Activated naive CD4-positive, alpha-beta T cell treated with anti-CD3 and anti-CD28 coated beads, Interleukin-2, amount 50 U/mL, for 72 hours (primary cell): ENCODE measurements at places on chromosomes 5 and 9. TPM values are rescaled to one million over a fixed set of nuclear protein-coding genes. Genes with fewer than 3 reads are reported as not detected.

DNA sequence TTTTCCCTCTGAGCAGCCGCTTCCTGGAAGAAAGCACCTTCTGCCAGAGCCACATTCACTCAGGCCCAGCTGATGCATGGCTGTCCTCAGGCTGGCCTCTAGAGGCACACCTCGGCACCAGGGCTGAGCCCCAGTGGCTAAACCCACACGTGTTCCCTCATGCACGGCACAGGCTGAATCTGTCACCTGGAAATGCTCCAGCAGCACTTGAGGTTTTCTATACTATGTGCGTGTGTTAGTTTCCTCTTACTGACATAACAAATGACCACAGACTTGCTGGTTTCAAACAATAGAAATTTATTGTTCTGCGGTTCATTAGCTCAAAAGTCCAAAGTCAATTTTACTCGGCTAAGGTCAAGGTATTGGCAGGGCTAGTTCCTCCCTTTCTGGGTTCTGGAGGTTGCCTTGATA is 141.4 kb downstream of the LRRC70 start:
- no peak for DNase-seq

Gene MYOZ3
- total RNA-seq: 0.09 TPM

Gene GOLGA2
- 46.2 TPM for total RNA-seq

- no peak for DNase-seq
Measured at GRCh38 chr5:82257729-82258128, 20.4 kb downstream of the RPS23 start.

DNA sequence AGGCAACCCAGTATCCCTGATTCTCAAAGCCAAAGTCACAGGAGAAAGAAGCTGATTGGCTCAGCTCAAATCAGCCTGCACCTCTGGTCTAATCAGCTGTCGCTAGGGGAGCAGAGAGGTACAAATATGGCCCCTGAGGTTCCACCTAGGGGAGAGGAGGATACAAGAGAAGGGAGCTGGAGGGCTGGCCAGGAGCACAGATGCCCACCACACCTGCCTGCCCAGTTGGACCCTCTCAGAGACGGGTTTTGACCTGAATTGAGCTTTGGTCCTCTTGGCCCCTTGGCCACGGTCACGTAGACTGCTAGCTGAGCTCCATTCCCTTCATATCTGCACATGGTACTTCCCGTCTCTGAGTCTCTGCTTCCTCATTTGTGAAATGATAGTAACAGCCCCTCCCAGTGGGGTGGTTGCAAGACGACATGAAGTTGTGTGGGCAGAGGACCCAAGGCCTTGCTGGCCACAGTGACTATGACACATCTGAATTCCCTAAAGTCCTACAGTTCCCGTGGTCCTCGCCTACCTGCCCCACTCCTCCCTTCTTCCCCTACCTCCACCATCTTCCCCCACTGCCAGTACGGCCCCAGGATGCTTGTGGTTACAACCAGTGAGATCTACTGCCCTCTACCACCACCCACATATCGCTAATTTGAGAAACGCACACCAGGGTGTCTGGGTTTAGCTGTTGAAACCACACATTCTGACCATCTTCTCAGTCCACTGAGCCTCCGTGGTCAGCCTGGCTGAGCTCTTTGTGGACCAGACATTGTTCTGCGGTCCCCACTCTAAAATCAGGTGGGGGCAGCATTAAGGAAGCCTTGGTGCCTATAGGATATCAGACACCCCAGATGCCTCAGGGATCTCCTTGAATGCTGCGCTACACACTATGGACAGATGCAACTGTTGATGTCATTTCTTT is 60.3 kb upstream of the NEK6 start:
- no peak for DNase-seq

Gene ADAMTSL1
- not detected for total RNA-seq

DNA sequence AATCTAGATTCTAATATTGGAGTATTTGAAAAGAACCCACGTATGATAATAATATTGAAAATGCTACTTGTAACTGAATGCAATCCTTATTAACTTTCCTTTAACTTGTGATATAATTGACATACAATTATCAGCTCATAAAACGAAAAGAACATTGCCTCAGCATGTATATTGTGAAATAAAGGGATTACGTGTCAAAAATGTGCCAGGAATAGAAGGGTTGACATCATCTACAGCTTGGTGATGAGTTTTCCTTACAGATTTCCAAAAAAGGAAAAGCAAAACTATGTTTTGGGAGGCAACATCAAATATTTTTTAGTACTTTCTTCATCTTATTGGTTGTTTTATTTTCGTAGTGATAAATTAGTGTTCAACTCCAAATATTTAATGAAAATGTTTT is 266.0 kb upstream of the PTGER4 start:
- no peak for DNase-seq

GRCh38 chr9:35757226-35757891 is 3.3 kb upstream of the MSMP start:
- peak; percentile 68 for DNase-seq

- no peak for DNase-seq
Measured at GRCh38 chr5:74099538-74100267, 473.7 kb downstream of the ARHGEF28 start.

- no peak for DNase-seq
Measured at GRCh38 chr5:174327896-174328295, 282.4 kb downstream of the NSG2 start.

DNA sequence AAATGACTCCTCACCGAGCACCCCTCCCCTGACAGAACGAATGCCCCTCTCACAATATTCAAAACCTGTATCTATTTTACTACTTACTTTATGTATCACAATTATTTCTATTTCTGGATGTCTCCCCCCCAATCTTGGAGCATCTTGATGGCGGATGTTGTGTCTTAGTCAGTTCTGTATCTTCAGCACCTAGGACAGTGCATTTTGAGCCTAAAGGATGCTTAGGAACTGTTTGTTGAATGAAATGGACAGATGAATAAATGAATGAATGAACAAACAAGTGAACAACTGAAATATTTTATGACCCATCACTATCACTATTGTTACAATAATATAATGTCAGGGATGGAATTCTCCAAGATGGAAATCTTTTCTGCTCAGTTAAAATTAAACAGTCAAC is 295.7 kb downstream of the DNAH5 start:
- DNase-seq: no peak

GRCh38 chr9:136726631-136727191 is 14.3 kb downstream of the DIPK1B start:
- no peak for DNase-seq

DNA sequence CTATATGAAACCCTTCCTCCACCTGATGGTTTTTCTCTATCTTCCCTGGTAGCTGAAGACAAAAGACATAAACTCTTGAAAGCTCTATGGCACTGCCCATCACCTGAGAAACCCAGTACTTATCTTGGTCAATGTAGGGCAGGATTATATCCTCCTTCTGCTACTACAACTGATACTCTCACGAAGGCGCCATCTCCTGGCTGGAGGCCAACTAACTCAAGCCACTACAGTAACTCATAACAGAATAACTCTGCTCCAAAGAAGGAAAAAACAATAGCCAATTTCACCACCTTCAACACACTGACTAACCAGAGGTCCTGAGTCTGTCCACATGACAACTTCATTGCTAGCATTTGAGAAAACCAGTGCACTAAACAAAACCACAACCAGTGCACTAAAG is 409.2 kb downstream of the CETN3 start:
- DNase-seq: no peak

DNA sequence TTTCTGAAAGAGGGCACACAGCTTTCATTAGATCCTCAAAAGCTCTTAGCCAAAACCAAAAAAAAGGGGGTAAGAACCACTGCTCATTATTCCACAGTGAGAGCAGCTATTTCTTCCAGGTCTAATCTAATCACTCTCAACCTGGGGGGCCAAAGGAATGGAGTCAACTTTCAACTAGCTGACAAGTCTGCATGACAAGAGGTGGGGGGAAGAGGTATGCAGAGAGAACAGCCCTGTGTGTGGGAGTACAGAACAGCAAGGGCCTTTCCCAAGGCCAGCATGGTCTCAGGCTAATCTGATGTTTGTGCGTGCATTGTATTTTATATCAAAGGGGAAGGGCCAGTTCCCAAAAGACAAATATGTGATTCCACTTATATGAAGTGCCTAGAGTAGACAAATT is 36.9 kb upstream of the PIP5K1B start:
- no peak for DNase-seq

GRCh38 chr9:128588581-128589233 is 36.3 kb downstream of the SPTAN1 start:
- DNase-seq: no peak

- DNase-seq: no peak
Measured at GRCh38 chr5:171483551-171484135, 64.2 kb downstream of the FGF18 start.

DNA sequence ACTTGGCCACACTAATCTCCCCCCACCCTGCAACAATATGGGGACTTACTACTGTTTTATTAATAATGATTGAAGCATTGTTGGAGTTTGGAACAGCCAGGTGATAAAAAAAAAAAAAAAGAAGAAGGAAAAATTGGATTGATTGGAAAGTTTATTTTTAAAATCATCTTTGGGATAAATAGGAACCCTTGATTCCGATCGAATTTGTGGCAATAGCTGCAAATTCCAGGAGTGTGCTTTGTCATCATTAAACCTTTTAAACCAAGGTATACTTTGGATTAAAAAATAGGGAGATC is 907 bp upstream of the NR2F1 start:
- no peak for DNase-seq

- no peak for DNase-seq
Measured at GRCh38 chr5:146805081-146805480, 73.5 kb downstream of the PPP2R2B start.

DNA sequence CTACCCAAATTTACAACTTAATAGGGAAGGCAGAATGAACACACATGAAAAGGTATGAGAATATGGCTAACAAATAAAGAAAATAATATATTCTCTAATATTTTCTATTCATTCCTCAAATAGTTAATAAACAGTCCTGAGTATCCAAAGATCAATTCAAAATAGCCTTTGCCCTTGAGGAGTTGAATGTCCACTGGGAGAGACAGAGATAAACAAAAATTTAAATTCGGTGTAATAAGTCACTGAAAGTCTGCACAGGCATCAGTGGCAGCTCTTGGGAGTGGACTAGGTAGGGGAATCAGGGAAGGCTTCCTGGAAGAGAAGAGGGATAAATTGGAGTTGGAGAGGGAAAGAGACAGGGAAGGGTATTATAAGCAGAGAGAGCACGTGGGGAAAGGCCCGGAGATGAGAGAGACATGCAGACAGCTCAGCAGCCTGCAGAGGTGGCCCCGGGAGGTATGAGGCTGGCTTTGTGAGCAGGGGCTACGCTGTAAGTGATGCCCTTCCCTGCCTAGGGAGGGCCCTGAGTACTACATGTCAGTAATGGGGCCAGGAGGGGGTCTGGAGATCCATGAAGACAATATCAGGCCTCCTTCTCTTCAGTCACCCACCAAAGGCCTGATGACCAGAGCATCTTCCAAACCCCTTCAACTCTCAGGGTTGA is 137.1 kb downstream of the PDE8B start:
- no peak for DNase-seq

- DNase-seq: no peak
Measured at GRCh38 chr9:136762915-136763648, 1.2 kb downstream of the LCN15 start.
